ENCODE measurements at places on chromosomes 2 and 18.

DNA sequence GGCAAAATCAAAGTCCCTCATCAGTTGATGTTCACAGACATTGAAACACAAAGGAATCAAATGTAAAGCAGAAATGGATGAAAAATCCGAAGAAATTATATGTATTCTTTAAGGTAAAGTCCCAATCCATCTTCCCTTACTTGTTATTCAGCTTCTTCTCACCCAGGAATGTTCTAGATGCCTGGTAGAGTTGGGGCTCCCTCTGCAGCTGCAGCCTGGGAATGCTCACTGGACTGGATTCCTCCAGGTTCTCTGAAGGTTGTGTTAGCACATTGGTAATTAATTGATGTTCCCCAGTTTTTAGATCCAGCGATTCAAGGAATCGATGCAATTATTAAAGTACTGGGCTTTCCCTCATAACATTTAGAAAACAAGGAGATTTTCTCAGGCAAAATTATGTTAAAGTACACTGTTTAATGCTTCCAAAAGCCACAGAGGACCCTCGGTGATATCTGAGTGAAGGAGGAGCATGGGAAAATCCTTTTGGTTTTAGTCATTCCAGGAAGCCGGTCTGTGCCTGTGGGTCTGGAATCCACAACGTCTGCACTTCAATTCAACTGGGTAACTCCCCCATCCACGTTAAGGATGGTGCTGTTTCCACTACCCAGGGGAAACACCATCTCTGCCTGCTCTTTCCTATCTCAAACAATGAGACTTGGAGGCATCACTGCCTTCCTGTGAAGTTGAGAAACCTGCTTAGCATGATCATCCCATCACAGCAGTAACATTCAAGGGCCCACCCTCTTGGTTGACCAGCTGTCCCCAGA, 22.0 kb downstream of the NTSR2 start:
- peak; percentile 28 for DNase-seq

DNA sequence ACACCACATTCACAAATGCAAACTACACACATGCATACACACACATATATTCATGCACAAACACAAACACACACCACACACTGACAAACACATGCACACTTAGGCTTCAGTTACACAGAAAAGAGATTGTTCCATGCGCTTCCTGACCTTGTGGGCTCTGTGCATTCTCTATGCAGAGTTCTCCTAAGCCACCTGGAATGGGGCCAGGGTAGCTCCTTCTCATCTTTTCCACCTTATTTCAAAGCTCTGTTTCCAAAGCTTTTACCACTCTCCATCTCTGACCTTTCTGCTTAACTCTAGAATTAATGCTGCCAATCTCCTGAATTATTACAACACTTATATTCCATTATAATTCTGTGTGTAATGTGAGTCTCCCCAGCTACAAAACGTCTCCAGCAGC, 522.3 kb upstream of the MYT1L start:
- DNase-seq = no peak

DNA sequence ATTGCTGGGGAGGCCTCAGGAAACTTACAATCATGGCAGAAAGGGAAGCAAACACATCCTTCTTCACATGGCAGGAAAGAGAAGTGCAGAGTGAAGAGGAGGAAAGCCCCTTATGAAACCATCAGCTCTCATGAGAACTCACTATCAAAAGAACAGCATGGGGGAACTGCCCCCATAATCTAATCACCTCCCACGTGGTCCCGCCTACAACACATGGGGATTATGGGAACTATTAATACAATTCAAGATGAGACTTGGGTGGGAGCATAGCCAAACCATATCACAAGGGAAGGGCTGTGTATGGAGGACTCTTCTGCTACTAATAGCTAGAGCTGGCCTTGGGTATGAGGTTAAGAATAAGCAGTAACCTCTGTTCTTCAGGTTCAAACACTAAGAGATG, 8.8 kb upstream of the SETBP1 start:
- DNase-seq = no peak

GRCh38 chr2:25506226-25506625, 164.5 kb upstream of the DNMT3A start:
- no peak for DNase-seq

GRCh38 chr18:7023063-7023580, 94.5 kb downstream of the LAMA1 start:
- peak; percentile 9 for DNase-seq

GRCh38 chr2:158967731-158968395, 577 bp upstream of the TANC1 start:
- DNase-seq = peak; percentile 89

DNA sequence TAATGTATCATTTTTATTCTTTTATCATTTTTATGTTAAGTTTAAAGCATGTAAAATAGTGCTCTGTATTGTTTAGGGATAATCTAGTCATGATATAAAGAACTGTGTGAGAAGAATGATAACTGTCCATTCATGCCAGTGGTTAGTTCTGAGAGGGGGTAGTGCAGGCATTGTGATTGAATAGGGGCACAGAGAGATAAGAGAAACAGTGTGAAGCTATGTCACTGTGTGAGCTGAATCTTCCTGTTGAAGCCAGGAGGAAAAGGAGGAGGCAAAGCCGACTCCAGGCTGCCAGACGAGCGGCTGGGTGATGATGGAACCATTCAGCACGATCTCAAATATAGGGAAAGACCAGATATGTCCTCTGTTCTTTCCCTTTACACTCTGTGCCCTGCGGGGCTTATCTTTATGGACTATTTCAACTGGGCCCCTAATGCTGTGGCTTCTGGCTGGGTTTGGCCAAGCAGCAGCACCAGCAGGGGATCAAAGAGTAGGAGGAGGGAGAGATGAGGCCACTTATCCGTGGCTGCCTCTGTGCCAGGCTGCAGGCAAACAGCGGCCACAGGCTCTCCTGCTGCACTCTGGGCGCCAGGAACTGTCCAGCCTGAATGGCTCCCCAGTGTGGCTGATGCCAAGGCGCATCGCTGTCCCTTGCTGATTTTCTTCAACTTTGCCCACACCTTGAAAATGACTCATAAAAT, 128.0 kb downstream of the SPP2 start:
- DNase-seq = no peak

DNA sequence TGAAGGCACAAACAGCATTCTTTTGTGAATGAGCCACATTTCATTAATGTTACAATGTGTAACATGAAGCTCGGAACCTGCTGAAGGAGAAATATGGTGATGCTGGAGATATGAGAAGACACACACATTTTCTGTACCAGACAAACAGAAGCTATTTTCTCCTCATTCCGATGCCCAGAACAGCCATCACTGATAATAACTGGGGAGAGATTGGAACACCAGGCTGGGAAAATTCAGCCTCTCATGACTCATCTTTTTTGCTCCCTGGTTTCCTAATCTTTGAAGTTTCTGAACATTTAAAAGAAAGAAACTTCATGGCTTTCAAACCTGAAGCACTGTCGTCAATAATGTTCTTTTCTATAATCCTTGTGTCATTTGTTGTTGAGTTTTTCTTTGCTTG, 110.9 kb downstream of the LYPD6 start:
- no peak for DNase-seq

DNA sequence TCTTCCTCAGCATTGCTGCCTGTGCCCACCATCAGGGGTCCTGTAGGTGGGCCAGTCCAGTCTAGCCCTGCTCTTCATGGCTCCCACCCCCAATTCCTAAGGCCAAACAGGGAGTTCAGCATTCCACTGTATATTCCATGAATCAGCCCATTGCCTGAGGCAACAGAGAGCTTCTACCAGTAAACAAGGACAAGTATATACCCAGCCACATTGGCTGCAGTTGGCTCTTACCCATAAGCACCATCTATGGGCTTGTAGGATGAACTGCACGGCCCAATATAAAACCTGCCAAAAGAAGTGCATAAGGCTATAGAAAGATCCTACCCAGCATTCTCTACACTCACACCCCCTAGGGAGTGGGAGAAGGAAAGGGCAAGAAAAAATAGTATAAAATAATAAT, 95.1 kb upstream of the SALL3 start:
- no peak for DNase-seq

DNA sequence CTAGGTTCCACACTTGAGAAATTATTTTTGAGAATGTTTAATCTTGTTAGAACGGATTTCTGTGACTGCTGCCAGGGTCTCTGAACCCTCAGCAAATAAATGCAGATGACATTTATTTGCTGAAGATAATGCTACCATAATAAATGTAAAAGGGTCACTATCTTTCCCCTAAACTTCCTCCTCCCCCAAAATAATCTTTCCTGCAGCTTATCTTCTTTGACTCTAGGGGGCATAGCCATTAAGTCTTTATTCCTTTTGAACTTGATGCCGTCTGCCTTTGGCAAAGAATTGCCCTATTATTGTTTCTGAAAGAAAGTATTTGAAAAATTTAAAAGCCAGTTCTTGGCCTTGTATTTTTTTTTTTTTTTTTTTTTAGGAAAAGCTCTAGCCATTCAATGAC, 63.6 kb upstream of the ACSL3 start:
- no peak for DNase-seq

- no peak for DNase-seq
Observed at GRCh38 chr2:237011206-237011795, 74.4 kb upstream of the COPS8 start.

- no peak for DNase-seq
Observed at GRCh38 chr2:170076189-170076588, 101.8 kb upstream of the MYO3B start.

DNA sequence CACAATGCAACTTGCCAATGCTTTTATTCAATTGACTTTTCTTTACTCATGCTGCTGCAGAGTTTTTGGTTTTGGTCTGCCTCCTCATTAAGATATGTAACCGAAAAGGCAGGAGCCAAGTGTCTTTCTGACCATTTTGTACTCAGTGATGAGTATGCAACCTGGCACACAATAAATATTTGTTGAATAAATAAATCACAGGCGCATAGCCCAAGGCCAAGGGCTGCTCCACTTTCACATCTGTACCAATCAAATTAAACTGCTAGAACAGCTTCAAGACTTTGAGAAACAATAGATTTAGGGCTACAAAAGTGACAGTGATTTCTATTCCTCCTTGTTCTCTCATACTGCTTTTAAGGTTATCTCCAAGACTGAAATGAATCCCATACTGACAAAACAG, 828.2 kb downstream of the RNF144A start:
- DNase-seq = no peak

DNA sequence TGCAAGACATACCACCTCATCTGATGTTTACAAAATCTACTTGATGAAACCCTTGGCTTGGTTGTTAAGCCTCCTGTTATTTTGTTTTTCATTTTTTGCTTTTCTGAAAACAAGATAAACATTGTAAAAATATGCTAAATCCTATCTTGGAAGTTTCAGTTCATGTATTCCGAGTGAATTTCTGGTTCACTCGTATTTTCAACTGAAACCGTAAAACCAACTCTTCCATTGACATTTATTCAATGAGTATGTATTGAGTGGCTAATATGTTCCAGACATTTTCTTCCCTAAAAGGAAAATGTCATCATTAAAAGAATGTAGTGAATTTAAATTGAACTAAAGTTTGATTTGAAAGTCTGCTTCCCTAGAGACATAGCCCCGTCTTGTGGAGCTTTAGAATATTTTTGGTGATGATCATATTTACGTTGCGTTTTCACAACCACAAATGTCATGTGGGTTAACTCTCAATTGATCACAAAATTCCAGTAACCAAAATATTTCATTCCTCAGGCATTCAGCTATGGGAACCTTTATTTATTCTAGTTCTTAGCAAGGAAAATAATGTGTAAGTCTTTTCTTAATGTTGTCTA, 204.2 kb downstream of the MBD2 start:
- no peak for DNase-seq

DNA sequence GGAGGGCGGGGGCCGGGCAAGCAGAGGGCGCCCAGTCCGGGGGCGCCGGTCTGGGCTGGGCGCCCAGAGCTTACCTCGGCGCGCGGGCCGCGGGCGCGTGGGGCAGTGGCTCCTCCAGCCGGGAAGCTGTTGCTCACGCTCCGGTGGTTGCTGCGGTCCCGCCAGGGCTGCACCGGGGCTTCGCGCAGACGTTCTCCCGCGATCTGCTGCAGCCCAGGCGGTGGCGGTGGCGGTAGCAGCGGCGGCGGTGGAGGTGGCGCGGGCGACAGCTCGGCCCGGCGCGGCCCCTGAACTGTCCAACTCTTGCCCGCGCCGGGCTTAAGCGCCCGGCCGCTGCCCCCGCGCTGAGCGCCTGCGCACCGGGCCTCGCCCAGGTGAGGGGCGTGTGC, 391 bp downstream of the ZNF385B start:
- no peak for DNase-seq

DNA sequence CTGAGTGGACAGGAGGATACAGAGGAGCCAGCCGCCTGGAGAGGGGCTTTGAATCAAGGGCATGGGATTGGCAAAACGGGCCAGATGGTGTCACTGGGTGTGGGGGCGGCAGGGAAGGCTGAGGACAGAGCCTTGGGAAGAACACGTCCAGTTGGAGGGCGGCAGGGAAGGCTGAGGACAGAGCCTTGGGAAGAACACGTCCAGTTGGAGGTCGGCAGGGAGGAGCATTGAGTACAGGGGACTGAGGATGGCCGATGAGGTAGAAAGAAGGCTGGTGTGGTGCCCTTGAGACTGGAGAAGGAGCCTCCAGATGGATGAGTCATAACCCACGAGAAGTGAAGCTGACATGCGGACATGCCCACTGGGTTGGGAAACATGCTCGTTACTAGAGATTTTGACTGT, 4.5 kb downstream of the HES6 start:
- no peak for DNase-seq

DNA sequence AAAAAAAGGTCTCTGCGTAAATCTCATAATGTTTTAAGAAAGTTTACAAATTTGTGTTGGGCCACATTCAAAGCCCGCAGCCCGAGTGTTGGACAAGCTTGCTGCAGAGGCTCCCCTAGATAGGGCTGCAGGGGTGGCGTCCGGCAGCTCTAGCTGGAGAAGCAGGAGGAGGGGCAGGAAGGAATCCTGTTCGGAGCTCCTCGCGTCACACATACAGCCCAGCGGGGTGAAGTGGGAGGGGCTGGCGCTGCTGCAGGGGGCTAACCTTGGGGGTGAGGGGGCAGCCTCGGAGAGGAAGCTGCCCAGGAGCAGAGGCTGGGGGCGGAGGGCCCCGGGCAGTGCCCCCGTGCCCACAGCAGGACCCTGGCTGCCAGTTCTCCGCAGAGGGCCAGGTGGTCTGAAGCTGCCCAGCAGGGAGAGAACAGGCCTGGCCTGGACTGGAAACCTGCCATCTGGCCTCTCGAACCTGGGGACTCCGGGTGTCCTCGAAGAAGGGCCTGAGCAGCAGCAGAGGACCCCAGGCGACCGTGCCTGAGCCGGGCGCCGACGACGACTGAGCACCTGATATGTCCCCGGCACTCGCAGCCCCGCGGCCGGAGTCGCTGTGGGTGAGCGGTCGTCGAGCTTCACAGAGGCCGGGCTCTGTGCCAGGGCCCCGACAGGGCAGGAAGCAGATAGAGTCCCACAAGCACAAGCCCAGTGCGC, 2.6 kb upstream of the GPR35 start:
- no peak for DNase-seq
